KG1 (cell line): ENCODE measurements at places on chromosomes 3 and 15.

DNA sequence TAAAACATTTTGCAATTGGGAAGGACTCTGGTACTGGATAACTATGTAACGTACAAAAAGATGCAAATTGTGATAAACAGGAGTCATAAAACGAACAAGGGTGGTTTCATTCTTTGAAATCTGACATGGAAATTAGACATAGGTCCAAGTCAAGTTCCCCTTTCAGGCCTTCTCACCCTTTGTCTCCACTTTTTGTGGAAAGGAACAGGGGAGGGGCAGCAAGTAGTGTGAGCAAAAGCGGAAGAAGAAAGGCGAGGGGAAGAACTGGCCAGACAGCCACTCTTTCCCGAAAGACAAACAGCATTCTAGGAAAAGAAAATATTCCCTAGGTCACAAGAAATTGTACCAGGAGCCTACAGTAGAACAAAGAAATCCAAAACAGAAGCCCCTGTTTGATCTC is 52.6 kb downstream of the MCF2L2 start:
- DNase-seq = no peak

- no peak for DNase-seq
Measured at GRCh38 chr3:133162670-133163305, 124.6 kb downstream of the TMEM108 start.

DNA sequence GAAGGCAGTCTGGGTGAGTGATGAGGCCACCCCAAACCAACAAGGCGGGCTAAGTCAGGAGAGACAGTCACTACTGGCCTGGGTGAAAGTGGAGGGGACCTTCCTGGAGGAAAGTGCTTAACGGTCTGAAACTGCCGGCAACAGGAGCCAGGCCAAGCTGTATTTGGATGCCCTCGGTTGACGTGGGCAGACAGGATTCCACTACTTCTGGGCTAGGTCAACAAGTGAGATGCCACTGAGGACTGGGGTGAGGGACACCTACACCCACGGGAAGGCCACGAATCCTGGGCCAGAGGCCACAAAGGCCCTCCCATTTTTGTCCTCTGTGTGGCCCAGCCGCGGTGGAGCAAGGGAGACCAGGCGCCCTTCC is 12.3 kb downstream of the SPTBN5 start:
- no peak for DNase-seq

- no peak for DNase-seq
Measured at GRCh38 chr15:29410338-29410737, 140.7 kb upstream of the NSMCE3 start.

- DNase-seq = no peak
Measured at GRCh38 chr3:178966299-178967176, 105.1 kb downstream of the ZMAT3 start.

GRCh38 chr3:151428386-151428785 is 32.5 kb downstream of the IGSF10 start:
- DNase-seq = no peak

DNA sequence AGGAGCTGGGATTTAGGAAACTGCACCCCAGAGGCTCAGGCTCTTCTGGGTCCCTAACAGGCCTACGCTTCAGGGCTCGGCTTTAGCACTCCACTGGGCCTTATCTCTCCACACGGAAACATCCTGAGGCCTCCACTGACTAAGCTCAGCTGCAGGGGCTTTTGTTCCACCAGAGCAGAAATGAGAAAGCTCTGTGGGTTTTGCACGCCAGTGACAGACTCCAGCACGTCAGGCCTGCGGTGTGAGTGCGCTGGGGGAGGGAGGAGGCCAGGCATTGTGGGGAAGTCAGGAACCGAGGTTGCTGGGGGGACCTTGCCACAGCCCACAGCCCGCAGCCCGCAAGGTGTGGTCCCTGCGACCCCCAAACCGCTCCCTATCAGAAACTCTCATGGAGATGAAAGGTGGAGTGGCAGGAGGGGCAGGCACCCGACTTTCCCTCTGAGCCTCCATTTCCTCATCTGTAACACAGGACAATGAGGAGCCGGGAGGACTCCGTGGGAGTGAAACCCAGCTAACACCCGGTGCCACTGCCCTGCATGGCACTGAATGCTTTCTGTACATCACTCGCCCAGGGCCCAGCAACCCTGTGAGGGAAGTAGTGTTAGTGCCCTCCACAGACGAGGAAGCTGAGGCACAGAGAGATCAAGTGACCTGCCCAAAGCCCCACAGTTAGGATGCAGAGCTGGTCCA is 106.5 kb downstream of the TPRA1 start:
- DNase-seq = peak; percentile 26

DNA sequence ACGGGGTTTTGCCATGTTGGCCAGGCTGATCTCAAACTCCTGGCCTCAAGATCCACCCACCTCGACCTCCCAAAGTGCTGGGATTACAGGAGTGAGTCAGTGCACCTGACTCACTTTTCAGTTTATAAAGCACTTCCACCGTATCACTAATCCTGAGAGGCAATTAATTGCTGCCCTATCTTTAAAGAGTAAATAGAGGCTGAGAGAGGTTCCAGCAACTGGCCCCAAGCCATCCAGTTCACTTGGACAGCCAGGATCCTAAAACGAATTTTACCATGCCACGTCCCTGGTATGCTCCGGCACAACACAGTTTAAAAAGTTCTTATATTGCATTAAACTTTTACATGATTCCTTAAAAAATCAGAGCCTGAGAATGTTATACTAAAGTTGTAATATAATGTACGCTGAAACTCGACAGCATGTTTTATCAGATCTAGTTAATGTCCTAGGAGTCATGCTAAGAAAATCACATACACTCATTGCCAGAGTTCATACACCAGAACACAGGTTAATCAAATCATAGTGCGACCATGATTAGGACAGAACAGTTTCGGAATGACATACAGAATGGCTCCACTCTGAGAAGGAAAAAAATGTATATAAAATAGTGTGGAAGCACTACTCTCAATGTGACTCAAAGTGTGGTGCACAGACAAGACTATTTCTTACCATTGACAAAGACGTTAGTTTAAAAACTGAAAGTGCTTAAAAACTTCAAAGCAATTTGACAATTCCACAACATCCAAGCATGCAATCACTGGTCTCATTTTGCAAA is 125.4 kb downstream of the ULK4 start:
- no peak for DNase-seq

GRCh38 chr3:122642935-122643334 is 37.7 kb upstream of the PARP14 start:
- DNase-seq = no peak

GRCh38 chr3:131349946-131350347 is 31.6 kb upstream of the NUDT16 start:
- no peak for DNase-seq

- DNase-seq = no peak
Measured at GRCh38 chr15:101003706-101004105, 84.5 kb downstream of the LRRK1 start.

DNA sequence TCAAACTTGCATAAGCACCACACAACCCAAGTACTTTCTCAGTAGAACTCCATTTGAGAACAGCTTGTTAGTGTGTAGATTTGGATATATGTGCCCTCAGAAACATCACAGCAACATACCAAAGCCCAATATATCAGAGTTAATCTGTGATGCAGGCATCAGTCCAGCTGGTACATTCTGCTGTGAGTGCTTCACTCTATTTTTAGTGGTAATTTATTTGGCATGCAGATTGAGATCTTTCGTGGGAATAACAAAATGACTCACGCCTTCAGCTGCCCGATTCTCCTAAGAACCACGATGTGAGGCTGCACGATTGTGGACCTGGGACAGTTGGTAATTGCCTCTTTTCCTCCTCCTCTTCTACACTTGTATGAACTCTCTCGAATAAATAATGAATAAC is 730.7 kb downstream of the SQOR start:
- no peak for DNase-seq

DNA sequence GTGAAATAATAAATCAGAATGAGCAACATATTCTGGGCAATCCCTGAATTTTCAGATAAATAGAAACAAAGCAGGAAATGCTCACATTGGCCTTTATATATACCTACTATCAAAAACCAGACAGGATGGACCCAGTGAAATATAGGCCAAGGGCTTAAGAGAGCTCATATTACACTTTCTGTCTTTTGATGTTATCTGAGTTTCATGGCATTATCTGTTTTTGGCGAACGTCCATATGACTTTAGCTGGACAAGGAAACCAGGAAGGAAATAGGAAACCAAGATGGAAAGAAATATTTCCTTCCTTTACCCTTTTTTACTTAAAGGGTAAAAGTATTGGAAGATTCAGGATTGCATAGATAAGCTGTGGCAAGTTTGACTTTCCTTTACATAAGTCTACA is 274.8 kb downstream of the THSD4 start:
- no peak for DNase-seq

DNA sequence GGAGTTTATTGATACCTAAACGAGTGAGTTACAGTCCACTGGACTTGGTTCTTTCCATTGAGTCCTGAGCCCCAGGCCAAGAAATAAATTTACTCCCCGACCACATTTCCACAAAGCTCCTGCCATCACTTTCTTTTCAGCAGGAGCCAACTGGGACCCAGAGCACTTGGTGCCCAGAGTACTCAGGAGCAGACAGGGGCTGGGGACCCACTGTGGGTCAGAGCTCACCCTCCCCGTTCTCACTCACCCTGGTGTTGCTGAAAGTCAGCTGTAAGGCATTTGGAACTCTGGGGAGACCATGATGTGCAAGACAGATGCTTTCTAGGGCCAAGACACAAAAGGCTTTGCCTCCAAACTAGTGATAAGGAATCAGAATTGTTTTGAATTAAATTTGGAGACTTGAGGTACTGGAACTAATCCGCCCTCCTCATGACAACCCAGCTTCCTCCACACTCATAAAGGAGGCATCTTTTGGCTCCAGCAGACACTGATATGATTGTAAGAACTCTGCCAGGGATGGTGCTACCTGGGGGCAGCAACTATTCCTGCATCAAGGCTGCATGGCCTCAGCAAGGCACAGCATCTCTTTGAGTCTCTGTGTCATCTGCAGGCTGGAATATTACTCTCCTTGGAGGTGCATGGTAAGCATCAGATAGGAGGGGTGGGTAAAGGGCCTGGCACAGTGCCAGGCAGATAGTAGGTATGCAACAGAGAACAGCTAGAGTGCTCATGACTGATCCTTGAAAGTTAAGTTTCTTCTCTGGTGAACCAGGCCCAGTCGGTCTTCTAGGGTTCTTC is 7.3 kb upstream of the CAMK1 start:
- no peak for DNase-seq

GRCh38 chr15:35624881-35625280 is 78.9 kb upstream of the DPH6 start:
- no peak for DNase-seq

DNA sequence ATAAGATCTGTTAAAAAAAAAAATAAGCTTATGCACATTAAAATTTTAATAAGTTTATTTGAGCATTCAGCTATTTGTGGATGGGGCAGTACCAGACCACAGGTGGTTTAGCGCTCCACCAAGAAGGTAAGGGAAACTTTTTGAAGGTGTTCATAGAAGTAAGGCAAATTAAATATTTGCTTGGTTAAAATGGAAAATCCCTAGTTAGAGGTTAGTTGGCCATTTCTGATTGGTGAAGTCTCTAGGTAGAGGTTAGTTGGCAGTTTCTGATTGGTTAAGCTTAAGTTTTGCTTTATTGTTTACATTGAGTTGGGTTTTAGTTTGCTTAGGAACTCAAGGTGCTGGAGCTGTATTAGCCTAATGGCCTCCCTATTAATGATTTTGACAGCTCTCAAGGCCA is 30.7 kb downstream of the SCN11A start:
- no peak for DNase-seq

- no peak for DNase-seq
Measured at GRCh38 chr3:100226712-100227429, 33.9 kb upstream of the TBC1D23 start.

DNA sequence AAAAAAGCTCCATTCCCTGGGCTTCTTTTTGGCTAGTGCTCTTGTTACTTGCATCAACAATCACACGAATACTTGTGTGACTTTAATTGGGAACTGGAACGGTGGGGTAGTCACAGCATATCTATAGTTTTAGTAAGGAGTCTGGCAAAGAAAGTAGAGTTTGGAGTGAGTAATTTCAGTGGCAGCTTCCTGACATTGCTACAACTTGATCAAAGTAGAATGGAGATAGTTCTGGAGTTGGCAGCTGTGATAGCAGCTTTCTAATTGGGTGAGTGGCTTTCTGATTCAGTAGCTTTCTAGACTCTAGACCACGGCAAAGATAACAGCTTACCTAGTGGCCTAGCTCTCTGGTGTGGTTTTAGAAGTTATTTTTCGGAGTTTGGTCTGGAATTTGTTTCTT is 475.0 kb downstream of the TUSC7 start:
- no peak for DNase-seq

DNA sequence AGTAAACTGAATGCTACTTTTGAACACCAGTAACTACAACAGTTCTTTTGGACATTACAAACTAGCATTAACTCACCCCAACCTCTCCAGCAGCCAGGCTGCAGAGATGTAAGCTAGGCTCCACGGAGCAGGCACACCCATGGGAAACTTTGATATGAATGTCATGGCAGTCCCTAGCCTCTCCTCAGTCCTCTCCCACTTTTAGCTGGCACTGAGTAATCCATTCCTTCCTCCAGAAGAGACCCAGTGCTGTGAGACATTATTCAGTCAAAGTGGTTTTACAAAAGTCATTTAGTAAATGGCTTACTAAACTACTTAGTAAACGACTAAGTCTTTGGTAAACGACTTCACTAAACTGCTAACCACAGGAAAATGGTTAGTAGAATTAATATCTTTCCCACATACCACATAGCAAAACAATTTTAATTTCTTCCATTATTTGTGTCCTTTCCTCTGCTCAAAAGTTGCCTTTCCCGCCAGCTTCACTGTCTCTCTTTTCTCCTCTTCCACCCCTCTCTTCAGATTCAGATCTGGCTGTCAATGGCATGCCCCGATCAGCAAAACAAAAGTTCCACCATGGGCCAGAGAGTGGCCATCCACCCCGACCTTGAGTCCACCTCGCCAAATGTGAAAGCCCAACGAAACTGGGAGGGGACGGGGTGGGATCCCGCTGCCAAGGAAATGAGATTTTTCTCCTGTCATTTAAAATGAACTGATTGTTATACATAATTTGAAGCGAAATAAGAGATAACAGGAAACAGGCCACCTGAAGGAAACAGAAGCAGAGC is 67.5 kb upstream of the TJP1 start:
- no peak for DNase-seq

DNA sequence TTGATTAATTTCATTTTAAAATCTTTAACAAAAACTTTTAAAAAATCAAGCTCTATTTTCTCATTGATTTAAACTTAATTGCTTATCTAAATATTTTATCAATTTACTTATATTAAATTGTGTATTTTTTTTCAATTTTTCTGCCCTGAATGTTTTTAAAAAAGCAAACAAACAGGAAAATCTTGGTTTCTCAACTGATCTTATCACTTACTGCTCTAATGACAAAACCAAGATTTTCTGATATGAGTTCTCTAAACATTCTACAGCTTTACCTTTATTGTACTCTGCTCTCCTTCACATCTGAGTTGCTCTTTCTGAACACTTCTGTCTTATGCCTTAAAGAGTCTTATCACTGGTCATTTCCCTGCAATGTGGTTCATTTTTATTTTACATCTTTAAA is 587.8 kb upstream of the BCHE start:
- no peak for DNase-seq

GRCh38 chr3:124785973-124786372 is 55.7 kb downstream of the UMPS start:
- no peak for DNase-seq
